ENCODE measurements at places on chromosomes 4 and X. TPM values are rescaled to one million over a fixed set of nuclear protein-coding genes. Genes with fewer than 3 reads are reported as not detected.

Gene GYG2
- 71.4 TPM for total RNA-seq

Gene TMEM150C
- total RNA-seq: 7.0 TPM

GRCh38 chrX:10173331-10173900, 16.6 kb downstream of the CLCN4 start:
- no peak for DNase-seq

GRCh38 chr4:76342191-76342590, 35.7 kb downstream of the STBD1 start:
- DNase-seq: no peak

DNA sequence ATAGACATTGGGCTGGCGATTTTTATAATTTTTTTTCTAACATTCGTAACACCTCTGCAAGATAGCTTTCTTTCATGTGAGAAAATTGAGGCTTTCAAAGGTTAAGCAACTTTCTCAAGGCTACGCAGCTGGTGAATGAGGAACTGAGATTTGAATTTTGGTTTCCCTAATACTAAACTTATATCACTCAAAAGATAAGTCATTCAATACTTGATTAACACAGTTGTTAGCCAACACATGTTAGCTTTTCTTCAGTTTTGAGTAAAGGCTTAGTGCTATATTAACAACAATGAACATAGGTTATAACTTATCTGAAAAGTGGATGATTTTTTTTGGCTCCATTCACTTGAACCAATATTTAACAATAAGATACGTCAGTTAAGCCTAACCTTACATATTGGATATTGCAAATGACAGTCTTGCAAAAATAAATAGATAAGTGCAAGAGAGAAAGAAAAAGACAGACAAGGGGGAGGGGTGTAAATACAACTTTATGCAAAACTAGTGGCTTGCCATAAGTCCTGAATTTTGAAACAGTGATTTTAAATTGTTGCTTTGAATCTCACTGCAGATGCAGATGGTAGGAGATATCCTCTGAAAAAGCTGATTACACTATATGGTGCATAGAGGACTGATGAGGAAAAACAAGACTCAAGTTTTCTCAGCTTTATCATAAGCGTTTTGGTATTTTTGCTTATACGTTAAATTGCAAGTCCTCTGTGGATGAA, 11.1 kb upstream of the GPM6A start:
- no peak for DNase-seq
